Suppressor macrophage (primary cell): ENCODE measurements at places on chromosomes 6 and 20.

DNA sequence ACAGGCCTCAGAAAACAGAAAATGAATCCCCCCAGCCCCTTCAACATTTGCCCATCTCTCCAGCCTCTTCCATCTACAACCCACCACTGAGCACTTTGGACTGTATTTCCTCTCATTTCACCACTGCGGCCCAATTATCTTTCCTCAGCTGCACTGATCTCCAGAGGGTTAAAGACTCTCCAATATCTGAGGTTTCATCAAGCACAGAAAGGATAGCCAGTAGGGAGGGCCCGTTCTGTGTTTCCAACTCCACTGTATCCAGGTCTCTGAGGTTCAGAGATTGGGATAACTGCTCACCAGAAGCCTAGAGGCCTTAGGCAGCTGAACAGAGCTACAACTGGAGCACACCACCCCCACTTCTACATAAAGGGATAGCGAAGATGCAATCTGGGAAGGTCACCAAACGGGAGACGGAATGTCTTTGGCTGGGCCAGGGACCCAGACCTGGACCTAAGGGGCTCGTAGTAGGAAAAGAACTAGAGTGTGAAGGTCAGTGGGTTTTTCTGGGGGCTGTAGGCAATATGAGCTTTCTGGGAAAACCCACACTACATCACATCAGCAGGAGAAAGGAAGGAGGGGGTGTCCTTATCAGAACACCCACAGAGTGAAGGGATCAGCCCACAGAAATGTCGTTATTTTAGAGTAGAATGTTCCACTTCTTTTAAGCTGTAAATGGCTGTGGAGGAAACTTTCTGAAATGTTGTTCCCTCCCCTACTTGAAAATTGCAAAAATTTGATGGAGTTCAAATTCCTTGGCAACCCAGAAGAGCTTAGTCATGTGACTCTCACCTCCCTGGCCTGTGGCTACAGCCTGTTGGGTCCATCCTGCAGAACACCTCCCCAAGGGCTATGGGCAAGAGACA, 7.3 kb downstream of the KCNK5 start:
- DNase-seq: no peak

GRCh38 chr20:33105316-33105924, 26.0 kb downstream of the BPIFB4 start:
- DNase-seq: no peak

DNA sequence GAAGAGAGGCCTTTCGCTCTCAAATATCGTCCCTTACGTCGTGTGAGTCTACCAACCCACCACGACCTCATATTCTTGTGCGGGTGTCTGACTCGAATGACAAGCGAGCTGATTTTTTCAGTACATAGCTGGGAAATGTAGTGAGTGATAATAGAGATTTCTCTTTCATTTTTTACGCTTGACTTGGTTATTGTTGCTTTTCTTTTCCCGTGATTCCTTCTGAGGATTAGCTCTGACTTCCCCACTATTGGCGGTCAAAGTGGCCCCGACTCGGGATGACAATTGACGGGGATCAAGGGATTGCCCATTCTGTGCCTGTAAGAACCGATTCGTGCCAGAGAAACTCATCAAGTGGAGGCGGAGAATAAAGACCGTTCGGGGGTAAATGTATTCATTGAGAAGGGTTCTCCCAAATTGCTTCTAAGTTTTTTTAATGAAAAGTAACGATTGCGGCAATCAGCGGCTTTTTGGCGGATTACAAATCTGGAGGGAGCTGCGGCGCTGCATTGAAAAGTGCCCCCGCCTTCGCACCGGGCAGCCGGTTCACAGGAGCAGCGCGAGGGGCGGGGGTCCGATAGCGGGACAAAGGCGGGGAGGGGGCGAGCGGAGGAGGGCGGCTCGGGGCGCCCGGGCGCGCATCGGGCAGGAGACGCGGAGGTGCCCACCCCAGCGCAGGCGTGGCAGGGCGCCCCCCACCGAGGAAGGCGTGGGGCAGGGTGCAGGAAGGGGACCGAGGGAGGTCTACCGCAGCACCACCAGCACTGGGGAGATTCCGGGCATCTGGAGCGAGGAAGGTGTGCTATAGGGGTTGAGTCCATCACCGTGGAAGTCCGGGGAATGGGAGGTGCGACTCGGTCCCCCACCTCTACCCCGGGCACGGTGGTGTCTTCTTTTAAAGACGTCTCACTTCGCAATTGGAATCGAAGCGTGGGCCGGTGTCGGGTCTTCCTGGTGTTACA, 44.5 kb upstream of the OSTM1 start:
- no peak for DNase-seq

DNA sequence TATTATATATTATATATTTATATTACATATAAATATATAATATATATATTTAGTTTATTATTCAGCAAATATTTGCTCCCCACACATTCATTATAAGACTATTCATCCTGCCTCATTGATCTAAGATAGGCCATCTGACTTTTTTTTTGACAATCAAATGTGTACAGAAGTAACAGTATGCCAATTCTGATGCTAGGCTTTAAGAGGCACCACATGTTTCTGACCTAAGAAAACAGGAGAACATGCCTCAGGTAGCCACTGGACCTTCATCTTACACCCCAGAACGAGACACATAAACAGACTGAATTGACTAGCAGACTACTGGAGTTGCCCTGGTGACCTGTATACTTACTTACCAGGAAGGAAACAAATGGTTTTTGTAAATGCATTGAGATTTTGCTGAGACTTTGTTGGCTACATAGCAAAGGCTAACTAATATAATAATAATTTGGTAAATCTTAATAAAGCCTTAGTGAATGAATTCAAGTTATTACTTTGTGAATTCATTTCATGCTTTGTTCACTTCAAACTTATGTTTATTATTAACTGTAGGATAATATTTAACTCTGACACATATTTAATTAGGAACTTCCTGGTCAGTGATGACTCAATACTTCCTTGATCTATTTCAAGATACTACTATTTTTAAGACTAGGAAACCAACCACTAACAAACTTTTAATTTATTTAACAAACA, 13.4 kb upstream of the MYO6 start:
- peak; percentile 54 for DNase-seq

DNA sequence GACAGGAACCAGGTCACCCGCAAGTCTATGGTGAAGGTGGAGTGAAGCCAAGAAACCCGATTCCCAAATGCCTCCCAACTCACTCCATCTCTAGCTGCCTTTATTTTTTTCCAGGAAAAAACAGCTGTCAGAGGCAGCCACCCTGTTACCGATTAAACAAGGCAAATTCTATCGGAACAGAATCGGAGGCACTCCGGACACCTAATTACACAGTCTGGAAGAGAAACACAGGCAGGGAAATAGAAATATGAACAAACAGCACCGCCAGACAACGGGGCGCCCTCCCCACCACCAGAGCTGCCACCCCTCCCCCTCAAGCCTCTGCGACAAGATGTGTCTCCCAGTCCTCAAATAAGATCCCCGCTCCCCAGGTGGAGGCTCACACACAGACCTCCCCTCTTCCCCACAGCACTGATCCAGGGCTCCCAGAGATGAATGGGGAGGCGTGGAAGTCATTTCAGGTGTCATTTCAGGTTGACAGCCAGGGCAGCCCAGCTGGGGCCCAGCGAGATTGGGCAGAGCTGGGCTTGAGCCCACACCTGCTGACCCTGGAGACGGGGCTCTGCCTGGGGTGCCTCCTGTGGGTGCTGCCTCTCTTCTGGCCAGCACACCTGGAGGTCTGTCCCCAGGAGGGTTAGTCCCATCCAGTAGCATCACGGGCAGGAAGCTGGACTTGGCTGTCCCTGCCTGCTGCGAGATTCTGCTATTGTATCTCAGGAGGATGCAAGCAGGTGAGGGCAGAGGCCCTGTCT, 19.8 kb upstream of the VSTM2L start:
- DNase-seq: no peak
